Psoas muscle (tissue), 8 donors: ENCODE measurements at places on chromosomes 1 and 21. TPM values are rescaled to one million over a fixed set of nuclear protein-coding genes. Genes with fewer than 3 reads are reported as not detected.

Gene OPTC
- total RNA-seq, result not detected

Gene WNT3A
- not detected for total RNA-seq

Gene RNU1-4
- 4,558 TPM for total RNA-seq

Gene CADM3
- 0.95 TPM for total RNA-seq

Gene C1orf115
- total RNA-seq, result 6.7 TPM

Gene CLCA4
- not detected for total RNA-seq

Gene PIK3R3
- total RNA-seq, result 18.5 TPM

Gene LCE1F
- not detected for total RNA-seq

Gene WNT2B
- total RNA-seq, result 0.32 TPM

Gene FCRL2
- total RNA-seq, result 0.17 TPM

Gene ANKRD65
- 5.4 TPM for total RNA-seq

Gene C1orf52
- total RNA-seq, result 20.7 TPM

Gene NHLH2
- not detected for total RNA-seq

Gene KRTAP19-1
- total RNA-seq, result not detected

Gene TMIGD3
- 1.1 TPM for total RNA-seq

Gene GPR52
- total RNA-seq, result 0.28 TPM

Gene IFI44L
- total RNA-seq, result 2.5 TPM

Gene CD48
- 1.7 TPM for total RNA-seq

Gene CD1B
- not detected for total RNA-seq

Gene AIDA
- total RNA-seq, result 37.8 TPM

Gene LPAR3
- 0.20 TPM for total RNA-seq

Gene RSPO1
- not detected for total RNA-seq

Gene RYR2
- 0.48 TPM for total RNA-seq

Gene CFHR3
- total RNA-seq, result not detected

Gene CDA
- 1.0 TPM for total RNA-seq

Gene PTGFRN
- 2.3 TPM for total RNA-seq

Gene ZFP69B
- 0.54 TPM for total RNA-seq
